ENCODE measurements at places on chromosomes 16 and 17.

- DNase-seq, result no peak
Measured at GRCh38 chr17:835263-835662, 53.1 kb downstream of the MRM3 start.

GRCh38 chr17:7922845-7923628 is 6.6 kb downstream of the KCNAB3 start:
- peak; percentile 76 for DNase-seq

- no peak for DNase-seq
Measured at GRCh38 chr16:5054876-5055865, 10.6 kb downstream of the C16orf89 start.

- DNase-seq, result no peak
Measured at GRCh38 chr17:5950878-5951277, 119.3 kb upstream of the WSCD1 start.

DNA sequence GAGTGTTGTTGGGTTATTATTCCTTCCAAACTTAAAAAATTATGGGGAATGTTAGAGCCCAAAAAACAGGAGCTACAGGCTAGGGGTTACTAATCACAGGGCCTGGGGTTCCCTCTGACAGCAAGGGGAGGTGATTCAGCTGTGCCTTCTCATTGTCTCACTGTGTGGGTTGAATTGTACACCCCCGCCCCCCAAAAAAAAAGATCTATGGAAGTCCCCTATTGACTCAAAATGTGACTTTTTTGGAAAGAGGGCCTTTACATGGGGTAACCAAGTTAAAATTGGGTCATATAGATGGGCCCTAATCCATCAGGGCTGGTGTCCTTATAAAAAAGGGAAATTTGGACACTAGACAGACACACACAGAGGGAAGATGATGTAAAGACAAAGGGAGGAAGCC is 190.2 kb downstream of the SOX9 start:
- no peak for DNase-seq

- DNase-seq, result peak; percentile 59
Measured at GRCh38 chr16:85615852-85616606, 2.9 kb downstream of the GSE1 start.

- no peak for DNase-seq
Measured at GRCh38 chr17:43003542-43004172, 2.9 kb upstream of the IFI35 start.

DNA sequence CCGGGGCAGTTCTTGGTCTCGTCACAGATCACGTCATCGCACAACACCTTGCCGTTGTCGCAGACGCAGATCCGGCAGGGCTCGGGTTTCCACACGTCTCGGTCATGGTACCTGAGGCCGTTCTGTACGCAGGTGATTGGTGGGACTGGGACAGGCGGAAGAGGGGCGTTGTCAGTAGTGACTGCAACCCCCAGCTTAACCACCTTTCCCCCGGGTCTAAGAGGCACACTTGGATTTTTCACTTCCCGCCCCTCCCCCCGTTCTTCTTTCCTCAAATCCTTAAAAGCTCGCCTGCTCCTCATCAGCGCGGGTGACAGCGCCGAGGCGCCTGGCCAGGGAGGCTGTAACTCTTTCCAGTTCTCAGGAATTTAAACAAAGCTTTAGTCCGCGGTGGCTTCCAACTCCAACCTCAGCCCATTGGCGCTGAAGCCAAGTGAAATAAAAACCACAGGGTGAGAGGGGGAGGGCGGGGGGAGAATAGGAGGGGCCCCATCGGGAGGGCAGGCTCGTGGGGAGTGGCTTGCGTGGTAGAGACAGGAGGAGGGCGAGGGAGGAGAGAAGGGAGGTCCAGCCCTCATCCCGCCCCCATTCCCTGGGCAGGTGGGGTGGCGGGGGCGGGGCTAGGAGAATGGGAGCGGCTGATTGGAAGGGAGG is 1.5 kb downstream of the COL1A1 start:
- peak; percentile 51 for DNase-seq

Measured in activated T-helper 1 cell treated with anti-CD3 and anti-CD28 coated beads, Interleukin-12 subunit alpha, Interleukin-12 subunit beta, Interleukin-2, Interleukin-4 antibody, amounts not matched to agents 30 ng/mL and 10 ng/mL and 1 ng/mL, durations not matched to agents 14 hours and 24 hours and 36 hours (primary cell).